ENCODE measurements at places on chromosomes 2 and 18.

DNA sequence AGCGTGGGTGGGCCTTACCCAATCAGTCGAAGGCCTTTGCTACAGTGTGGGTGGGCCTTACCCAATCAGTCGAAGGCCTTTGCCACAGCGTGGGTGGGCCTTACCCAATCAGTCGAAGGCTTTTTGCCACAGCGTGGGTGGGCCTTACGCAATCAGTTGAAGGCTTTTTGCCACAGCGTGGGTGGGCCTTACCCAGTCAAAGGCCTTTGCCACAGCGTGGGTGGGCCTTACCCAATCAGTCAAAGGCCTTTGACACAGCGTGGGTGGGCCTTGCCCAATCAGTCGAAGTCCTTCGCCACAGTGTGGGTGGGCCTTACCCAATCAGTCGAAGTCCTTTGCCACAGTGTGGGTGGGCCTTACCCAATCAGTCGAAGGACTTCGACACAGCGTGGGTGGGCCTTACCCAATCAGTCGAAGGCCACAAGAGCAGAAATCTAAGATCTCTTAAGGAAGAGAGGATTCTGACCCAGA lies 16.3 kb upstream of the GAL3ST2 start:
- no peak for DNase-seq

DNA sequence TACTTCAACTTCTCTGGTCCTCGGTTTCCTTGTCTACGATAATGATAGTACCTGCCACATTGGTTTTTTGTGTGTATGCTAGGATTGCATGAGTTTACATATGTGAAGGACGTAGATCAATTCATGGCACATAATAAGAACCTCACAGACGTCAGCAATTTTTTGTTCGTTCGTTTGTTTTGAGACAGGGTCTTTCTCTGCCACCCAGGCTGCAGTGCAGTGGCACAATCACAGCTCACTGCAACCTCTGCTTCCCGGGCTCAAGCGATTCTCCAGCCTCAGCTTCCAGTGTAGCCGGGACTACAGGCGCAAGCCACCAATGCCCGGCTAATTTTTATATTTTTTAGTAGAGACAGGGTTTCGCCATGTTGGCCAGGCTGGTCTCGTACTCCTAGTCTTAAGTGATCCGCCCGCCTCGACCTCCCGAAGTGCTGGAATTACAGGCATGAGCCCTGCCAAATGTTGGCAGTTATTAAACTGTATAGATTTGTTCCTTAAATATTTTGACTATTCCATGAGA lies 756 bp upstream of the SLC35F5 start:
- DNase-seq: no peak

- DNase-seq: no peak
Measured at GRCh38 chr18:56489893-56490292, 148.5 kb downstream of the TXNL1 start.

GRCh38 chr2:75320898-75321598 lies 121.7 kb upstream of the TACR1 start:
- DNase-seq: no peak

- DNase-seq: no peak
Measured at GRCh38 chr18:1998121-1998520, 573.2 kb downstream of the METTL4 start.

Data from activated T-helper 1 cell treated with anti-CD3 and anti-CD28 coated beads, Interleukin-12 subunit alpha, Interleukin-12 subunit beta, Interleukin-2, Interleukin-4 antibody, amounts not matched to agents 30 ng/mL and 10 ng/mL and 1 ng/mL, durations not matched to agents 14 hours and 24 hours and 36 hours (primary cell).